ENCODE measurements at places on chromosomes 3 and 15. TPM values are rescaled to one million over a fixed set of nuclear protein-coding genes. Genes with fewer than 3 reads are reported as not detected.

CASR gene
- 0.03 TPM for total RNA-seq

LMAN1L gene
- 0.93 TPM for total RNA-seq

CCR9 gene
- 7.4 TPM for total RNA-seq

DISP2 gene
- total RNA-seq = 0.03 TPM

CTXN2 gene
- total RNA-seq = not detected

ADAMTSL3 gene
- not detected for total RNA-seq

BCHE gene
- total RNA-seq = not detected

SCAP gene
- 58.3 TPM for total RNA-seq

UTS2B gene
- total RNA-seq = not detected

Data from CD4-positive, alpha-beta T cell (primary cell).